ENCODE measurements at places on chromosomes 2 and 18. TPM values are rescaled to one million over a fixed set of nuclear protein-coding genes. Genes with fewer than 3 reads are reported as not detected.

The RIT2 gene
- total RNA-seq: not detected

The CYP27C1 gene
- total RNA-seq: 0.48 TPM

The CYP26B1 gene
- total RNA-seq: 0.08 TPM

The CREG2 gene
- 0.91 TPM for total RNA-seq

The CDH7 gene
- total RNA-seq: not detected

The KCTD1 gene
- 14.4 TPM for total RNA-seq

The UGT1A4 gene
- not detected for total RNA-seq

The MEP1B gene
- not detected for total RNA-seq

The RAPGEF4 gene
- 0.13 TPM for total RNA-seq

The ONECUT2 gene
- under 0.01 TPM for total RNA-seq

The ORC4 gene
- total RNA-seq: 32.3 TPM

The YPEL5 gene
- total RNA-seq: 55.5 TPM

The PROKR1 gene
- total RNA-seq: 0.13 TPM

The C1QL2 gene
- total RNA-seq: not detected

The SLC9A4 gene
- total RNA-seq: not detected

The GPAT2 gene
- 4.9 TPM for total RNA-seq

The SCN2A gene
- total RNA-seq: 0.26 TPM

The FSHR gene
- not detected for total RNA-seq

The TRIM43 gene
- total RNA-seq: not detected

The CPS1 gene
- 23.7 TPM for total RNA-seq

The MPPE1 gene
- total RNA-seq: 40.8 TPM

The SYT4 gene
- total RNA-seq: not detected

The ADGRF3 gene
- not detected for total RNA-seq

The ALK gene
- not detected for total RNA-seq

The CABYR gene
- 6.9 TPM for total RNA-seq
